ENCODE measurements at places on chromosomes 2 and 18. TPM values are rescaled to one million over a fixed set of nuclear protein-coding genes. Genes with fewer than 3 reads are reported as not detected.

GRCh38 chr2:64173156-64174135, 29.2 kb upstream of the PELI1 start:
- no peak for DNase-seq

Gene CERKL
- total RNA-seq = not detected

Gene CFAP65
- total RNA-seq = not detected

- DNase-seq = no peak
Observed at GRCh38 chr2:199717587-199717907, 133.4 kb downstream of the FTCDNL1 start.

Gene EGR4
- not detected for total RNA-seq

DNA sequence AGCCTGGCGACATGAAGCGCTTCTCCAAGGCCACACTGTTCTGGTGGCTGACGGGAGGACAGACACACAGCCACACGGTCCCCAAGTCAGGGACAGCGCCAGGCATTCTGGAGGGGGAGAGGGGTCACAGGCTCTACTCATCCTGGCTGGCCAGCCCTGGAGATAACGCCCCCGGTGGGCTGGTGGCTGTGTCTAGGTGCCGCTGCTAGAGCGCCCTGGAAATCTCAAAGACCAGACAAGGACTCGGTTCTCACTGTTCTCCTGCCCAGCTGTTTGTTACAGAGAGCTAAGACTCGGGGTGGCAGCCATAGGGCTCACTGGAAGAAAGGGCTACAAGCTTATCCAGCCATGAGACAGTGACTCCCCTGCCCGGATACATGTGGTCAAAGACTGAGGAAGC, 72.0 kb downstream of the KCNF1 start:
- DNase-seq = no peak

DNA sequence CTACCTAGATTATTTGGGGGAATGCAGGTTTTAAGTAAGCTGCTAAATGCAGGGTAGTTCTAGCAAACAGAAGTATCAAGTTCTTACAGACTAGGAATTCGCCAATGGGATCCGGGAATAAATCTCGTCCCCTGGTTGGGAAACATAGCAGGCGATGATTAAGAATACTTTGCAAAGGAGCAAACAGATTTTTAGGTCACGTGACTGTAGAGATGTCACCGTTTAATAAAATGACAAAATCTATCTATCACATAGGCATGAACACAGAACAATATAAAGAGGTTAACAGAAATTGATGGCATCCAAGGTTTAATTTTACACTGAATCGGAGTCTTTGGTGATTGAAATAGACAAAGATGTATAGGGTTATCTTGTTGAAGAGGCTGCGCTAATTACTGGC, 664.1 kb downstream of the BCL11A start:
- DNase-seq = no peak

Data from dermis microvascular lymphatic vessel endothelial cell (primary cell).